EL (cell line): ENCODE measurements at places on chromosomes 7 and 10.

DNA sequence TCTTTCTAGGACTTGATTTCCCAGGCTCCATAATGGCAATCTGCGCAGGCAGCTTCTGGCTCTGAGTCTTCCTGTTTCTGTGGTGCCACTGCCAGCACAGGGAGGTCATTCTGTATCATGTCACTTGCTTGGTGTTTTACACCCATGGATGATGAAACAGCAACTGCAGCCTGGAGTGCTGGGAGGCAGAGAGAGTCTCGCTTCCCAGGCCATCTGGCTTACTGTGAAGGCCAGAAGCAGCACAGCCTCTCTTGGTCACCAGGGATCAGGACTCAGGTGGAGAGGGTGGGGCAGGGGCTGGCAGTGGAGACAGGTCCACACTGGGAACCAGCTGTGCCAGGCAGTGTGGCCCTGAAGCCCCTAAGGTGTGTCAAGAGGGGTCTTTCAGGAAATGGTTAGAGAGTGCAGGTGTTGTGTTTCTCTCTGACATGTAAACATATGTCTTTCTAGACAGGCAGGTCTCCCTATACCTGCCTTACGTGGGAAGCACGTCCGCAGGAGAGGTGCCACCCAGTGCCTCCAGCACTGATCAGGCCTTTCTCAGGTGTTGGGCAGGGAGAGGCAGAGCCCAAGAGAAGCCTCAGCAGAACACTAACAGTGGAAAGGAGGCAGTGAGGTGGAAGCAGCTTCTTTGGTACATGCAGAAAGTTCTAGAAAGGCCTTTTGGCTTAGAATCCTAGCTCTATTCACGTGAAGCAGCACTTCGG, 71.4 kb downstream of the INSIG1 start:
- DNase-seq = no peak

DNA sequence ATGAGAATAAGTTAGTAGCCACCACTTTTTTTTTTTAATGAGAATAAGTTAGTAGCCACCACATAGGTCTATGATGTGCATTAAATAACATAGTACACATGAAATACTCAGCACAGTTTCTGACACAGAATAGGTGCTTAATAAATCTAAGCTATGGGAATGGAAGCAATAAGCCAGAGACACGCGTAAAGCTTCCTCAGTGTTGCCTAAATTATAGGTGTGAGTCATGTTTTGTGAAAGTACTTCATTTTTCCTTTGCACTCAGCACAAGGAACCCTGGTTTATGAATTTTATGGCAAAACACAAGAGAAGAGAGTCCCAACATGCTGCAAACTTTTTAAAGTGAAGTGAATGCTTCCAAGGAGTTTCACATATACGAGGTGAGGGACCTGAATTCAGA, 267.4 kb downstream of the RNLS start:
- DNase-seq = no peak

GRCh38 chr10:71282323-71282680, 36.8 kb upstream of the SLC29A3 start:
- no peak for DNase-seq

DNA sequence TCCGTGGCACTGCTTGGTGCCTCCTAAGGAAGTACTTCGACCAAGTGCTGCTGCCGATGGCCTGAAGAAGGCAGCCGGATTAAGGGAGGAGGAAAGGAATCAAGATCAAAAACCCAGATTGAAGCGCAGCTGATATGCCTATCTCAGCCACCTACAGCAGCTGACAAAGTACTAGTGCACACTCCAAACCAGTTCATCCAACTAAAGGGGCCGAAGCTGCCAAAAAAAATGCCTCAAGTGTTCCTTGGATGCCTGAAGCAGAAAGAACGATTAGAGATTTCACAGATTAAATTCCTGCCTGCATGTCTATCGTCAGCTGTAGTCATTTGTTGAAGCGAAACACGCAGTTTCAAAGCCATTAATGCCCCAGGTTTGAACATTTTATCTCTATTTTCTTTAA, 65.7 kb downstream of the TNRC18 start:
- no peak for DNase-seq

DNA sequence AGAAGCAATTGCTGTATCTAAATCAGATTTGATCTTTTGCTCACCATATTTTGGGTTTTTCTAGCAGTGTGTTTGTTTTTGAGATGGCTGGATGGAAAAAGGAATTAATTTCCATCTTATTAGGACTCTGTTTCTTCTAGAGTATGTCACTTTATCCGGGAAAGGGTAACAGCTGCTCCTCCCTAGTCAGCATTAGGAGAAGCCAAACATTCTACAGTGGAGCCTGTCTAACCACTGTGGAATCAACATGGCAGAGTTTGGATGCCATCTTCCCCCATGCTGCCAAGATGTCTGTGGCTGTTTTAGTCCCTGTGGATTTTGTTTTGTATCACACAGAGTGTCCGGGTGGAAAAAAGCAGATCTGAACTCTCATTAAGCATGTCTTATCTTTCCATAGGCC, 16.0 kb upstream of the LMOD2 start:
- DNase-seq = no peak

DNA sequence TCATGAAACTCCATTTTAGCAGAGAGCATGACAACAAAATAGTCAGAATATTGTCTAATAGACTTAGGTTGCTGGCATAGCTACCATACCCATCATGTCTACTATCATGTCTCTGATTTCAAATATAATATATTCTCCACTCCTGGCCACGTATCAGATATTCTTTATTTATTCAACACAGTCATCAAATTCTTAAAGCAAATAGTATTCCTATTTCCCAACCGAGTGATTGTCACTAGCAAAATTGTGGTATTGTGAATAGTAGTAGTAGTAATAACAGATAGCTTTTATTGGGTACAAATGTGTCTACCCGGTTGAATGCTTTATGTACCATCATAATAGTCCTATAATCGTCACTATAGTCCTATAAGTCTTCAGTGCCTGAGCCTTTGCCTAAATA, 918.6 kb downstream of the KCNMA1 start:
- no peak for DNase-seq

DNA sequence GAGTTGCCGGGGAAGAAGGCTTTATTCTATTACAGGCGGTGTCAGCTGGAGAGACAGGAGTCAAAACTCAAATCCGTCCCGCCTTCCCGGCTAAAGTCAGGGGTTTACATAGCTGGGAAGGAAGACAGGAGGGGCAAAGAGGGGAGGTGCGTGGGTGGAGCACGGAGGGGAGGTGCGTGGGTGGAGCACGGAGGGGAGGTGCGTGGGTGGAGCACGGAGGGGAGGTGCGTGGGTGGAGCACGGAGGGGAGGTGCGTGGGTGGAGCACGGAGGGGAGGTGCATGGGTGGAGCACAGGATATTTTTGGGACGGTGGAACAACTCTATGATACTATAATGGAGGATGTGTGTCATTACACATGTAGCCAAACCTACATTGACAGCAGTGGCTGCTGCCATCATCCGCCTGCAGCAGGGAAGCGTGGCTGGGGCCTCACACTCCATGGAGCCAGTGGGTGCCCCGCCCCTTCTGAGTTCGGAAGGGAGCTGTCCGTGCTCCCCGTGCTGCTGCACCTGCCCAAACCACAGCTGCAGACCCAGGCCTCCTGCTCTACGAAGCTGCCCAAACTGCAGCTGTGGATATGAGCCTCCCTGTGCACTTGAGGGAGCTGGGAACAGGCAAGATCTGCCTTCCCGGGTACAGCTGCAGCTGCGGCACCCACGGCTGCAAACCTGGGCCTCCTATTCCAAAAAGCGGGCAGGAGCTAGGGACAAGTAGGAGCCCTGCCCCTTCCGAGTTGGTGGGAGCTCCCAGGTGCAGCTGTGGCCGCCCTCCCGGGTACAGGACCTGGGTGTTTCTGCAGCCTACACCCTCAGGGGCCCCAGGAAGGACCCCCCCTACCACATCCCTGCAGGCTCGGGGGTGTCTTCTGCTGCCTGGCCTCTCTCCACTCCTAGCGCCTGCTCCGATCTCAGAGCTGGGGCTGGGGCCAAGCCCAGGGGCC, 119.4 kb downstream of the DYNC2I1 start:
- no peak for DNase-seq

DNA sequence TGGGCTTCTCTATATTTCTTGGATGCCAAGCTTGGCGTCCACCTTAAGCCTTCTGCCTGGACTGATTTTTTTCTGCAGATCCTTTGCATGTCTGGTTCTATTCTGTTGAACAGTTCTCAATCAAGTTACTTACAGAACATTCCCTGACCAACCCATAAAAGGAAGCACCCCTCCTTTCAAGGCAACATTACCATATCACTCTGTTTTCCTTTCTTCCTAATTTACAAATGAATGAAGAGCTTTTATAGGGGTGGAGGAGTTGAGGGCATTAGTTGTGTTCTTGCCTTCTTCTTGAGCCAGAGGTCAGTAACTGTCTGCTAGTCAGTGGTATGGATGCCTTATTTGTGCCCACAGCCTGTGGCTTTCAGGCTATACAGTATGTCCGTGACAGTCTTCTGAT, 361.0 kb downstream of the PHTF2 start:
- no peak for DNase-seq

GRCh38 chr10:30472414-30473155, 38.6 kb downstream of the MAP3K8 start:
- DNase-seq = no peak

DNA sequence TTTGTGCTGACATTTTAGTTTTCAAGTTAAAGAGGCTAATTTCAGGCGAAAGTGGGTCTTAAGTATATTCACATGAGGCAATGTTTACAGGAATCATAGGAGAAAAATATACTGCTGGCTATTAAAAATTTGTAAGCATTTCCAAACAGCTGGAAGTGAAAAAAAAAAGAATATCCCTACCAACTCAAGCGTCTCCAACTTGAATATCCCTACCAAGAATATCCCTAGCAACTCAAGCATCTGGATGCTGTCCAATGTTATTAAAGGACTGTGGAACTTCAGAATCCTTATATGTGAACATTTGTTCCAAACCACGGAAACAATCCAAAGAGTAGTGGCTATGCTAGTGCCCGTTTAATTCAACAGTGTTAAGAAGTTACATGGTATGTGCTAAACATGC, 1303.0 kb downstream of the GATA3 start:
- no peak for DNase-seq
